Upper lobe of right lung (tissue), 1 donor: ENCODE measurements at places on chromosomes 2 and 18.

DNA sequence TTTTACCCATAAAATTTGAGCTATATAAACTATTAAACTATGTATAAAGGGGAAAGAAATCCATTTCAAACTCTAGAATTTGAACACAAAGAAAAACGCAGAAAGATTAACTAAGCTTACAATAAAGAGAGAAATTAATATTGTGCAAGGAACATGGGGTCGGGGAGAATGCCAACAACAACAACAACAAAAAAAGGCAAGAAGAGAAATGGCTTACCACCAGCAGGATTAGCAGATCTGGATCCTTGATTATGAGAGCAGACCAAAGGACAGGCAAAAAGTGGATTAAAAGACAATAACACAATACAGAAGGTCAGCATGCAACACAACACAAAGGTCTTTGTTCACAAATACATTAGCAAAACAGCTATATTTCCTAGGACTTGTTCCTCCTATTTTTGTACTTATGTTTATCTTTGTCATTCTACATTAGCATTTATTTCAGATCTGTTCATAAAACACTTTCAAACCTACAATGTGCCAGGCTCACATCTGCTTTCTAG lies 103.4 kb upstream of the RNU4ATAC start:
- no peaks in the 10 kb centered on the region for H3K27me3 ChIP-seq
- no peak overlapping the region for H3K27ac ChIP-seq
- H3K36me3 ChIP-seq, result peaks cover 74% of the 10 kb centered on the region

DNA sequence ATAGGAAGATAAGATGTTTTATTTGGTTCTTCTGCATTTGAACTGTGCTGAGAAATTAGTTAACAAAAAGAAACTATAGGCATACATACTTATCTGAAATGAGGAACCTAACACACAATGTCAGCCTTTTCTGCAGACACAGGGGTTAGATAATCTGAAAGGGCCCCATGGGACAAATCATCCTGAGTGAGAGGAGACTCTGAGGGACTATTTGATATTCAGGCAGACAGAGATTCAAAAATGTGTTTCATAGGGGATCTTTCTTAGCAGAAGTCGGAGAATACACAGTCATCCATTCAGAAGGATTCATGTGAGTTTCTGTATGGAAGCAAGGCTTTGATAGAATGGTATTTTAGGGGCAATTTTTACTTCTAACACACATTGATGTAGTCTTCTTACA lies 79.1 kb downstream of the NCKAP5 start:
- no peak overlapping the region for H3K27ac ChIP-seq
- H3K27me3 ChIP-seq, result no peaks in the 10 kb centered on the region
- no peak overlapping the region for H3K4me3 ChIP-seq
- H3K4me1 ChIP-seq, result no peaks in the 10 kb centered on the region

DNA sequence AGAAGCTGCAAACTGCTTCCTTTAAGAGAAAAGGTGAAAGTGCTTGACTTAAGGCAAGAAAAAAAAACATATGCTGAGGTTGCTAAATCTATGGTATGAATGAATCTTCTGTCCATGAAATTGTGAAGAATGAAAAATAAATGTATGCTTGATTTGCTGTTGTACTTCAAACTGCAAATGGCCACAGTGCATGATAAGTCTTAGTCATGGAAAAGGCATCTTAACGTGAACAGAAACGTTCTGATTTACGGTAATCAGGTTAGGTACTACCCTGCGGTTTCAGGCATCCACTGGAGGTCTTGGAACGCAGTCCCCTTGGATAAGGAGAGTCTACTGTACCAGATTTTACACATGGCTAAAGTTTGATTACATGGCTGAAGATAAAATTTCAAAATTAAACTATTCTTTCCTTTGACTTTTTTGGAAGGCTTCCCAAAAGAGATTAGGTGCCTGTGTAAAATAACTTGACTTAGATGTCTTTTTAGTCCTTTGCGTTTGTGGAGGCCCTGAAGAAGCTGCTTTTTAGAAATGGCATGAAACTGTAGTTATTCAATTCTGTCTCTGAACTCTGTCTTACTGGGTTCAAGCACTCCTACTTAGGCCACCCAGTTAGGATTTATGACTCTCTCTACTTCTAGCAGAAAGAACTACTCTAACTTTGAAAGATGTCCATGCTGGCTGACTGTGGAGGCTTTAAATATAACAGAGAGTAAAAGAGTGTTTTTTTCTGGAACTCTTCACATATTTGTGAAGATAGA lies 35.9 kb upstream of the SCN9A start:
- H3K4me1 ChIP-seq, result no peaks in the 10 kb centered on the region
- peaks cover 6% of the 10 kb centered on the region for H3K36me3 ChIP-seq
- no peaks in the 10 kb centered on the region for H3K27me3 ChIP-seq
- no peak for DNase-seq
- no peak overlapping the region for H3K4me3 ChIP-seq

DNA sequence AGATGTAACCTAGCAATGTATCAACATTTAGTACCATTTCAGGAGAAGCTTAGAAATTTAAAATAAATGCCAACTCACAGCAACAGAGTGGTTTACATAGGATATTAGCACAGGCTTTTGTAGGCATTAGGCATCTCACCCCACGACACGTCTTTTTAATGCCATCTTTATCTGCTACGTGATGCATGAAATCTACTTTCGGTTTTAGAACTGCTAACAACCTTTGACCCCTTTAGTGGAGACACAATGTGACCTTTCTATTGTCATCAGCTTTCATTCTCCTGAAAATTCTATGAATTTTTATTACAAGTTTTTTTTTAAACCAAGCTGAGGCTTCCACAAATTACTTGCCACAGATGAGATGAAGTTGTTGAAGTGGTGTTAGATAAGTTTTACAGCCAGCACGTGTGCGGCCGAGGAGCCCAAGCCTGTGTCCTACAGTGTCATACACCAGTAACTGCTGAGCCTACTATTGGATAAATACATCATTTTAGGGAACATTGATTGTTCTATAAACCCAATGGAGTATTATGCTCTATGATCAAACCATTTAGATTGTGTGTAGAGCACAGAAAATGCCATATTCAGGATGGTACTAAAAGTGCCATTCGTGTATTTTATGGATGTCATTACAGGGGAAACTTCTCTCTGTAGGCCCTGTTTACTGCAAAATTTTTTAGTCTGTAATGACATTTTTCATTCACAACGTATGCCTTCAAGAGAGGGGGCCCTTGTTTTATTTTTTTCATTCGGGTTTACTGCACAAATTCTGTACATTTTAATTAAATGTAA lies 151.6 kb downstream of the PTGR3 start:
- H3K27me3 ChIP-seq, result no peaks in the 10 kb centered on the region
- no peak overlapping the region for H3K4me3 ChIP-seq
- no peaks in the 10 kb centered on the region for H3K36me3 ChIP-seq
- no peaks in the 10 kb centered on the region for H3K4me1 ChIP-seq
- DNase-seq, result no peak

GRCh38 chr18:2112435-2113045 lies 458.8 kb downstream of the METTL4 start:
- H3K4me3 ChIP-seq, result no peak overlapping the region
- no peak overlapping the region for H3K27ac ChIP-seq
- no peaks in the 10 kb centered on the region for H3K27me3 ChIP-seq
- H3K36me3 ChIP-seq, result no peaks in the 10 kb centered on the region
- DNase-seq, result no peak

DNA sequence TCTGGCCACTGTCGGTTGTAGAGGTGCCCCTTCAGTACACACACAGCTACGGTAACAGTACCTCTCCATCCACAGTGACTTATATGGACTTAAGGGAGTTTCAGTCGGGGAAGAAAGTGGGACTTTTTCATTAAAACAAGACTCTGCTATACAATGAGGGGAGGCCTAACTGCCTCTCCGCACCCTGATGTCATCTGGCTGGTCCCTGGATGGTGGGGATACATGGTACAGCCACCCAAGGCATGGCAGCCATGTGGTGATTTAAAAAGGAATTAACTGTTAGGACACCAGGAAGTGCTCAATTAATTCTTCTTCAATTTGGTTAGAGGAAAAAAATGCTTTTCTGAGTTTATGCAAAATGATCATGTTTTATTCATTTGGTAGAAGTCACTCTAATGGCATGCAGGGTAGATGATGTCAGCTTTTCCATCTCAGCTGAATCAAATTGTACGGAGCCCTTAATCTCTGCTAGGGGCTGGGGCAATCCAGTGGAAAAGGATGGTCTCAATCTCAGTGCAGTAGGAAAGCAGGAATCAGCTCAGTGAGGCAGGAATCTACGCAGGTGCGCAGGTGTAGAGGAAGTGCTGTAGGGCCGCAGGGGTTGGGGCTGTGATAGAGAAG lies 243.9 kb downstream of the PRKCE start:
- H3K4me1 ChIP-seq, result peaks cover 62% of the 10 kb centered on the region
- no peak for DNase-seq
- peak overlapping the region; percentile 9 for H3K27ac ChIP-seq

DNA sequence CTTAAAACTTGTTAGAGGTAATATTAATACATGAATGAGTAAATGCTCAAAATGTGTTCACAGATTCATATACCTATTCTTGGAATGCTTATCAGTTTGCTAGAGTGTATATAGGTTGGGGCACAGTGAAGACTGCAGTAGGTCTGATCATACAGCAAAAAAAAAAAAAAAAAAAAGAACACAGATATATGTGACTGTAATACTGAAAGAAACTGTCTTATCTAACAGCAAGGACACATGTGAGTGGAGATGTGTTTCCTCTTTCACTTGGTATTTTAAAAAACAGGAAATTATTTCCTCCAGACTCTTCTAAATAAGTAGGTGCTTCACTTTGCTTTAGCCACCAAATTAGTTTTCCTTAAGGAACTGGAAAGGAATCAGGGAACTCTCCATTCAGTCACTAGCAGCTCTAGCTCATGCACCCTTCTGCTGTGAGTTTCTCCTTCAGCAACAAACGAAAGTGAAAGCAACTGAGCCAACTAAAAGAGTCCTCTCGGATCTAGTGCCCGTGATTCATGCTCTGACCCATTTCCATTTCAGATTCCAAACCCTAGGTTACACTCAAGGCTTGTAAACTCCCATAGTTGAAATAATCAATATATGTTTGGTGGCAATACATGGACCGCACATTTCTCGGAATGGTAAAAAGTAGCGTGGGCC lies 98.5 kb downstream of the DSEL start:
- H3K27me3 ChIP-seq, result no peaks in the 10 kb centered on the region
- H3K27ac ChIP-seq, result no peak overlapping the region
- H3K4me3 ChIP-seq, result peak overlapping the region; percentile 12
- no peaks in the 10 kb centered on the region for H3K36me3 ChIP-seq

DNA sequence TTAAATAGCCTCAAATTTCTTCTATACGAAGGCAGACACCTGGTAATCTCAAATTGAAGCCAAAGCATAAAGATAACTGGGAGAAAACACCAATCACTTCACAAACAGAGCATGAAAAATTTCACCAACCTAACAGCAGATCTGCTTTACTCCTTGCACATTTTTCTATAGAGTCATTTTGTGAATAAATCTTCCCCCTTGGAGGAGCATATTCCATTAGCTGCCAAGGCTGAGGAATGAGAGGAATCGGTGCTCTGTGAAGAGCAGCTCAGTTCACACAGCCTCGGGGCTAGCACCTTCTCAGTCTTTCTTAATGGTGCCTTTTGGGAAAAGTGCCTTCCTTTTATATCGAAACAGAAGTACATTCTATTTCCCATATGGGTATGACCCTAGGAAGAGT lies 1313.7 kb upstream of the NRXN1 start:
- H3K27ac ChIP-seq, result no peak overlapping the region
- H3K36me3 ChIP-seq, result no peaks in the 10 kb centered on the region
- DNase-seq, result no peak
- H3K4me1 ChIP-seq, result no peaks in the 10 kb centered on the region

- H3K27me3 ChIP-seq, result no peaks in the 10 kb centered on the region
- H3K4me3 ChIP-seq, result no peak overlapping the region
- peaks cover 18% of the 10 kb centered on the region for H3K4me1 ChIP-seq
- no peaks in the 10 kb centered on the region for H3K36me3 ChIP-seq
Observed at GRCh38 chr2:29006980-29007301, 25.8 kb downstream of the TOGARAM2 start.

GRCh38 chr2:128414946-128415778 lies 96.5 kb upstream of the HS6ST1 start:
- no peaks in the 10 kb centered on the region for H3K4me1 ChIP-seq
- peak; percentile 11 for DNase-seq
- H3K27ac ChIP-seq, result no peak overlapping the region
- no peaks in the 10 kb centered on the region for H3K27me3 ChIP-seq
- no peak overlapping the region for H3K4me3 ChIP-seq

- no peaks in the 10 kb centered on the region for H3K27me3 ChIP-seq
- no peaks in the 10 kb centered on the region for H3K4me1 ChIP-seq
- no peaks in the 10 kb centered on the region for H3K36me3 ChIP-seq
Observed at GRCh38 chr2:67599561-67599960, 202.4 kb downstream of the ETAA1 start.

DNA sequence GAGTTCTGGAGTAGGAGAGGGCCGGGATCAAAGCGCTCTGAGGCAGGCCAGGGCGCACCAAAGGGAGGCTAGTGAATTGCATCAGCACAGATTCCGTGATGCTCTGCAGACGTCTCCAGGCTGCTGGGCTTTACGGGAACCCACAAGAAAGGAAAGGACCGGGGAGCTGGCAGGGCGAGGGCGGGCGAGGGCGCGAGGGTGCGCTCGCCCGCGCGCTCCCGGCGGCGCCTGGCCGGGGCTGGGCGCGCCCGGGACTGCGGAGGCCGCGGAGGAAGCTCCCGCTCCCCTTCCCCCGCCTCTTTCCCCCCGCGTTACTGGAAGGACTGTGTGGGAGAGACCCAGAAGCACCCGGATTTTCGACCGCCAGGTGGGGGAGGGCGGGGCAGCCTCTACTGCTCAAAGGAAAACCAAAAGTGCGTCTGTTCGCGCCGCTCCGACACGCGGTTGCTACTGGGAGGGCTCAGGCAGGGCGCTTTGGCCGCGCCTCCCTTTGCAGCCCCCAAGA lies 2.4 kb upstream of the FOSL2 start:
- no peaks in the 10 kb centered on the region for H3K4me1 ChIP-seq
- peak; percentile 94 for DNase-seq
- no peaks in the 10 kb centered on the region for H3K36me3 ChIP-seq
- H3K4me3 ChIP-seq, result peak overlapping the region; percentile 95
- H3K27me3 ChIP-seq, result no peaks in the 10 kb centered on the region
- H3K27ac ChIP-seq, result peak overlapping the region; percentile 99

DNA sequence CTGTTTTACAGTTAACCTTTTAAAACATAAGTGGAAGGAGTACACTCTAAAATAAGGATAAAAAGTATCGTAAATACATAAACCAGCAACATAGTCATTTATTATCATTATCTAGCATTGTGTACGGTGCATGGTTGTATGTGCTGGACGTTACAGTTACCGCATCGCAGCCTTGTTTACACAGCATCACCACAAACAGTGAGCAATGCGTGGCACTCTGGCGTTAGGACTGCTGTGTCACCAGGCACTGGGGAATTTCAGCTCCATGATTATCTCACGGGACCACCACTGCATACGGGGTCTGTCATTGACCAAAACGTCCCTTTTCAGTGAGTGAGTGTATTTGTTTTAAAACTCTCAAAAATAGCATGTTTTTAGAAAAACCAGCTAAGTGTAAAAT lies 103.0 kb upstream of the SNTG2 start:
- no peak for DNase-seq
- no peak overlapping the region for H3K27ac ChIP-seq
- no peaks in the 10 kb centered on the region for H3K36me3 ChIP-seq
- no peaks in the 10 kb centered on the region for H3K27me3 ChIP-seq

DNA sequence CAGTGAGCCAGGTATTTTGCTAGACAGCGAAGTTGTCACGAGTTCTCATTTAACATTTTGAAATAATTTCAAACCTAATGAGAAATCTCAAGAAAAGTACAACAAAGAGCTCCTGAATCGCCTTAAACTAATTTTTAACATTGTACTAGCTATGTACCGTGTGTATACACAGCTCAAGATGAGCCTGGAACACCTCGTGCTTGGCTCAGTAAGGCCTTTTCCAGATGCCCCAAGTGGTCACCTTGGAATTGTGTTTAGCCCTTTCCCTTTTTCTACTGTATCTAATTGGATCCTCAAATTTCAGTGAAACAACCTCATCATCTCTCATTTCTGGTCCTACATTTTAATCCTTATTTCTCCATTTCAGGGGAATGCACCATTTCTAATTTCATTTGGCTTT lies 7.2 kb downstream of the PTPN4 start:
- H3K4me3 ChIP-seq, result no peak overlapping the region
- no peaks in the 10 kb centered on the region for H3K36me3 ChIP-seq
- no peaks in the 10 kb centered on the region for H3K27me3 ChIP-seq
